ENCODE measurements at places on chromosomes 12 and 14. TPM values are rescaled to one million over a fixed set of nuclear protein-coding genes. Genes with fewer than 3 reads are reported as not detected.

Gene FSCB
- total RNA-seq: 0.12 TPM

Gene PPP4R4
- 3.2 TPM for total RNA-seq

Gene FGF23
- not detected for total RNA-seq

Gene BICDL1
- total RNA-seq: 0.11 TPM

Gene KRT4
- under 0.01 TPM for total RNA-seq

Gene ADGRD1
- 0.11 TPM for total RNA-seq

Gene SERPINA9
- total RNA-seq: not detected

Gene GUCY2C
- not detected for total RNA-seq

Gene MYF5
- total RNA-seq: not detected

Gene DERA
- total RNA-seq: 75.0 TPM

Gene COA8
- total RNA-seq: 18.0 TPM

Gene DNAL1
- 8.0 TPM for total RNA-seq

Gene PMEL
- 1.5 TPM for total RNA-seq

Gene OAS3
- 7.7 TPM for total RNA-seq

Gene ASCL1
- total RNA-seq: not detected

Gene TMBIM4
- 94.6 TPM for total RNA-seq

Gene TUNAR
- total RNA-seq: not detected

Gene B4GALNT3
- total RNA-seq: not detected

Gene RAPGEF3
- 6.1 TPM for total RNA-seq

Gene SDS
- not detected for total RNA-seq

Gene RND1
- total RNA-seq: 0.12 TPM

Measured in uterine smooth muscle cell (primary cell).